EH (cell line): ENCODE measurements at places on chromosomes 3 and 15.

DNA sequence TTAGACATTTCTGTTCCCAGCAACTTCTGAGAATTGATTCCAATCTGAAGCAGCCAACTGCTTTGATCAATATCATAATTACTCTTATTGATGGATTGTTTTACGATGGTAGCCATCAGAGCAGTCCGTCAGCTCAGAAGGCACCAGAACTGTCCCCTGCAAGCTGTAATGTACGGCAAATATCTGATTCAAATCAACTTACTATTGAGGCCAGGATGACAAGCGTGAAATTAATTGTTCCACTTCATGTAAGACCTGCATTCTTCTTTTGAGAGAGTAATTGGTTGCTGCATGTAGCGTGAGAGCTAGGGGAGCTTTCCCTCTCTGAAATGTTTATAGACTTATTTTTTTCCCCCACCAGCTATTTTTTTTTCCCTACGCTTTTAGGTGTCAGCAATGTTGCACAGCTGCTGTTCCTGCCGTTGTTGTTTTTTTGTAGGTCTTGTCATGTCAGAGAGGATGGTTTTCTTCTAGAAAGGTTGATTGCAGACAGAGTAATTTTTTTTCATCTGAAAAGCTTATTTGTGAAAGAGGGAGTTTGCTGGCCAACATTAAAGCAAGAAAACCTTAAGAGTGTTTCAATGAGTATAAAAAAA lies 134.9 kb downstream of the CACNA2D3 start:
- no peak for DNase-seq

GRCh38 chr15:91857224-91857585 lies 3.7 kb downstream of the SLCO3A1 start:
- no peak for DNase-seq

GRCh38 chr15:59407946-59408345 lies 30.0 kb upstream of the FAM81A start:
- DNase-seq = no peak

DNA sequence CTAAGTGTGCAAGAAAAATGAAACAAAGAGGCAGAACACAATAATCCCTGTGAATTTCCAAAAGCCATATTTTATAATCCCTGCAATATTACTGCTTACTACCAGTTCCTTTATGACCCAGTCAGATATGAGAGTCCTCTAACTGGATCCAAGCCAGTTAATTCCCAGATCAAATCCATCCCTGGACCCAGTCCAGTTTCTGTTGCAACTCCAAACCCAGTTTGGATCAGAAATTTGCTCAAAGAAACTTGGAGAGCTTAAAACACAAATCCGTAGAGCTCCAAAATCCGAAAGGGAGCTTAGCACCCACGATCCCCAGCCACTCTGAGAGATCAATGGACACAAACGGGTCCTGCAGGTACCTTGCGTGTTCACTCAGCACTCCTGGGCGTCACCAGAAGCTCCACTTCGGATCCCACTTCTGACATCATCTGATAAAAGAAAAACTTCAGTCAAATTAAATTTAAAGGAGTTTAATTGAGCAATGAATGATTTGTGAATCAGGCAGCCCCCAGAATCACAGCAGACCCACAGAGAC lies 32.6 kb upstream of the THUMPD3 start:
- DNase-seq = no peak

DNA sequence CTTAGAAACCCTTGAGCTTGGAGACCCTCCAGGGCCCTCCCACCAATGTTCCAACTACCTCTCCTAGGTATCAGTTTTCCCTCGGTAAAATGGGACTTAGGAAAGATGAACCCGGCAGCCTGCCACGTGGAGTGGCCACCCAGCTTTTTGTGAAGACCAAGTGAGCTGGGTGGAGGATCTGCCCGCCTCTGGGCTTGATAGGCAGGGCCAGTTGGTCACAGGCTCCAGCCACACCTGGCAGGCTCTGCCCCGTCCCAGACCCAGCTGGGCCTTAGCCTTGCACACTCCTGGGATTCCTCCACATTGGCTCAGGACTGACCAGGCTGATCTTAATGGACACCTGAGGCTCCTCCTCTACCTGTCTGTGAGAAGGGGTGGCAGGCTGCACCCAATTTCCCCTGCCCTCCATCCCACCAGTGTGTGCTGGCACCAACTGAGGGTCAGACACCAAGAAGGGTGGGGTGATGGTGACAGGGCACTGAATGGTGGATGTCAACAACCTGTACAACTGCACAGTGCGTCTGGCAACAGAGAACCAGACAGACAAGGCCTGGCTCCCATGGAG lies 761 bp upstream of the GRIP2 start:
- DNase-seq = no peak
